ENCODE measurements at places on chromosomes 6 and 20.
A peak's percentile ranks its signal among the peaks of the same experiment; 100 is the strongest.

DNA sequence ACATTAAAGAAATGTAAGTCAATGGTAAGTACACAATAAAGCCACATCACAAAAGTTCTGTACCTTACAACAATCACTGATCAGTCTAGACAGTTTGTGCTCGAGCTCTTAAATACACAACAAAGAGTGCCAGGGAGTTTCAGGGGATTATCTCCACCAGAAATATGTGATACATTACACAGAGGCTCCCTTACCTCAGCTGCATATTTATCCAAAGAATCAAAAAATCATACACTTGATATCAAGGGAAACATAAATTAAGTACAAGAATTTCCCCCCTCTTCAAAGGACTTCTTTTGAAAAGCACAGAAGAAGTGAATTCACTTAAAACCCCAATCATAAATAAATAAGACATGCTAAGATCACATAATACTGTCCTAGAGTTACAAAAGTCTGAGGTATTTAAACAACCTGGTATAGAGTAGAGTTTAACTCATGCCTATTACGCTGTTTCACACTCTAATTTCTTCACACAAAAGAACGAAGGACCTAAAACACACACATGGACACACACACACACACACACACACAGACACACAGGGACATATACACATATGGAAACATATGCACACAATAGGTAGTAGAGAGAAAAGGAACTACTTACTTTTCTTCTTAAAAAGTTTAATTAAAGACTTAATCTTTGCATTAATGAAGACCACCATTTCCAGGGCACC lies 528 bp downstream of the NHSL1 start:
- DNase-seq, result no peak

GRCh38 chr20:37007898-37008649 lies 56.6 kb upstream of the SAMHD1 start:
- peak; percentile 6 for DNase-seq

- DNase-seq, result no peak
Measured at GRCh38 chr6:100479179-100480035, 14.7 kb upstream of the SIM1 start.

DNA sequence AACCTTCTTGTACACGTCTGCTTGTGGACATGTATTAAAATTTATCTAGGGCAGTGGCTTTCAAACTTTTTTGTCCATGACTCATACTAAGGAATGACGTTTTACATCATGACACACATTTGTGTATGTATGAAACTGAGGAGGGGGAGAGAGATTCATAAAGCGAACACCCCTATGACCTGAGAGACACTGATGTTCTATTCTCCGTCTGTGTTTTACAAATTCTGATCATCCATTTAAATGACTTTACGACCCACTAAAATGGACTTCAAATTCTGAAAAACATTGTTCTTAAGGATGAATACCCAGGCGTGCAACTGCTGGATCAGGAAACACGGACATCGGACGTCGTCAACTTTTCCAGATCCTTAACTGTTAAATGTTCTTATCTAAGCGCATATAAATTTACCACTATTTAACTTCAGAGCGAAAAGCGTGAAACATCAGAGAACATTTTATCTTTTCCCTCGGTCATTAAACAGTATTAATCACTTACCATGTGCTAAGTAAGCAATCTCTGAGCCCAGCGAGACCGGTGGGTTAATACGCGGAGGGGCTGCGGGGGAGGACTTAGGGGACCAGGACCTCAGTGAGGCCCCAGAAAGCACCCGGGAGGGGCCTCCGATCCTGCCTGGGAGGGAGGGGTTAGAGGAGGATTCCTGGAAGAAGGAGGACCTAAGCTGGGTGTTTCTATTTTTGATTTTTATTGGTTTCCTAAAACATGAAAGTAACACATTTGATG lies 1.2 kb downstream of the PLAGL1 start:
- no peak for DNase-seq

Data from effector CD4-positive, alpha-beta T cell (primary cell).